ENCODE measurements at places on chromosomes 6 and 20.

GRCh38 chr20:10609770-10610169 lies 64.0 kb downstream of the JAG1 start:
- DNase-seq: no peak

DNA sequence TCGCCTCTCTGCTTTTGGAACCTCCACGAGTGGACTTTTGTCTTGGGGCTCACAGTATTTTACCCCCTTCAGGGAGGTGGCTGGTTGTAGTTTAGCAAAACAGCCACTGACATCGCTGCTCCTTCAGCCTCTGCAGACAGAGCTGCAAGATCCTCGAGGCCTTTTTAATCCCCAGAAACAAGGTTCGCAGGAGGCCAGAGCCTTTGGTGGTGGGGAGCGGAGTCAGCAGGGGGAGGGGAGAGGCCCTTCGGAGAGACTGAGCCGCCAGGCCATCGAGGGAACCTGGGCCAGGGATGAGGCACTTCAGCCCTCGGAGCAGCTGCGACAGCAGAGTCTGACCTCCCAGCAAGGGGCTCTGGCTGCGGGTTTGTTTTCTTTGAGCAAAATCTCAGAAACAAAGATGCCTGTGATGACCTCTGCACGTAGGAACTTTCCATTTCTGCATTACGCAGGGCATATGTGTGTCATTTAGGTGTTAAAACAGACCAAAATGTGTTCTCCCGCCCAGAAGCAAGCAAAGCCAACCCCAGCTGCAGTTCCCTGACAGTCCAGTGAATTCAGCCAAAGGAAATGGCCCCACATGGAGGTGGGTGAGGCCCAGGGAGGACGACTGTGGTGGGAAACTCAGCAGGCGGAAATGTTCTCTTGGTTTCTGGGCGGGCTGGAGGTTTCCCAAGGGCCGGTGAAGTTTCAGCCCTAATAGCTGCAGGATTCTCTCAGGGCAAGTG lies 171.2 kb upstream of the SULF2 start:
- DNase-seq: no peak

DNA sequence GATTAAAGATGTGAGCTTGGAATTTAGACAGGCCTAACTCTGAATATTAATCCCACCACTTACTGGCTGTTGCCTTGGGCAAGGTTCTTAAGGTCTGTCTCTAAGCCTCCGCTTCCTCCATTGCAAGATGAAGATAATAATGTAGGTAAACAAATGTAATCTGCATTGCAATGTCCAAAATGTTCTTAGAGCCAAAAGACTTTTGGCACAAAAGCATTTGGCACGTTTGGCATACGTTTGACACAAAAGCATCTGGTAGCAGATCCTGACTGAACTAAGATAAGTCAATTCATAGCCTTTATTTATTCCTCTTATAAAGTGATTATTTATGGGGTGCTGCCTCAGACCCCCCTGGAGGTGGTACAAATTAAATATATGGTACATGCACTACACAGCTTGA lies 229.9 kb upstream of the STXBP5 start:
- no peak for DNase-seq

GRCh38 chr6:55014321-55015088 lies 159.8 kb upstream of the HCRTR2 start:
- DNase-seq: no peak

GRCh38 chr20:39623584-39624234 lies 661.6 kb downstream of the DHX35 start:
- no peak for DNase-seq

- no peak for DNase-seq
Measured at GRCh38 chr6:33983109-33983716, 162.7 kb downstream of the GRM4 start.

DNA sequence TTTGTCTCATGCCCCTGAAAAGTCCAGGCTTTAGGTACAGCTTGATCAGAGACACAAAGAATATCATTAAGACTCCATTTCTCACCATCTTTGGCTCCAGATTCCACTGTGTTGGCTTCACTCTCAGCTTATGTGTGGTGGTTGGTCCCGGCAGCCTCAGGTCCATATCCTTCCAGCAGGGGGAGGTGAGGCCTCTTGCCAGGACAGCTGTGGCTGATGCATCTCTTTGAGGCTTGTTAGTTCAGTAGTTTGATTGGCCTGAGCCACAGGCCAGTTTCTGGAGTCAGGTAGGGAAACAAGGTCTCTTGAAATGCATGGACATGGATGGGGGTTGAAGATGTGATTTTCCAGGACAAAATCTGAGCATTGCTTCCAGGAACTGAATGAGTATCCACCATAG lies 62.4 kb downstream of the JAG1 start:
- no peak for DNase-seq

DNA sequence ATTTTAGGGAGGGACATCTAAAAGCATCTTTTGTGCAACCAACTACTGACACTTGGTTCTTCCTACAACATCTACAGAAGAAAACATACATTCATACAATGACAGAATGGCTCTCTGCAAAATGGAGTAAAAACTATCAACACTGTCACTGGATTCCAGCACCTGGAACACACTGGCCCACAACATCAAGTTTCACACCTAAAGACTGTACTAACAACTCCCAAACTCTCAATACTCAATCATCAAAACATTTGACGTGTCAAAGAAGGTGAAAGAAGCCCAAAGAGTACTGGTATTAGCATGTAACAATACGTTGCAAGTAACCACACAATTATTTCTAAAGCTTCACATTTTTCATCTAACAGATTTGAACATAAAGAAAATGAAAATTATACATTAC lies 2.1 kb downstream of the CPNE1 start:
- no peak for DNase-seq

DNA sequence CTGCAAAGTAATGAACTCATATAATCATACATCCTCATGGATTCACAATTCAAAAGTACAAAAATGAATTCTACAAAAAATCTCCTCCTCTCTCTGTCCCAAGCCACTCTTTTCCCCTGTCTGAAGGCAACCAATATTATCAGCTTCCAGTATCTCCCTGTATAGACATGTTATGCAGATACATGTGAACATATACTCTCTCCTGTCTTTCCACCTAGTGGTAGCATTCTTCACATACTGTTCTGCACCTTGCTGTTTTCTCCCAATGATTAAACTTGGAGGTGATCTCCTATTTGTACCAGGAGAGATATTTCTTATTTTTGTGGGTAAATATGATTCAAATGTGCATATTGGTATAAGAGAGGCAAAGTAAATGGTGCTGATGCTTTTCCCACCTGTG lies 416.4 kb downstream of the EPM2A start:
- no peak for DNase-seq

- DNase-seq: no peak
Measured at GRCh38 chr6:133460101-133460500, 218.9 kb downstream of the EYA4 start.

- no peak for DNase-seq
Measured at GRCh38 chr20:60123096-60123495, 164.9 kb downstream of the CDH26 start.

- DNase-seq: no peak
Measured at GRCh38 chr20:36219671-36220220, 16.5 kb upstream of the AAR2 start.

DNA sequence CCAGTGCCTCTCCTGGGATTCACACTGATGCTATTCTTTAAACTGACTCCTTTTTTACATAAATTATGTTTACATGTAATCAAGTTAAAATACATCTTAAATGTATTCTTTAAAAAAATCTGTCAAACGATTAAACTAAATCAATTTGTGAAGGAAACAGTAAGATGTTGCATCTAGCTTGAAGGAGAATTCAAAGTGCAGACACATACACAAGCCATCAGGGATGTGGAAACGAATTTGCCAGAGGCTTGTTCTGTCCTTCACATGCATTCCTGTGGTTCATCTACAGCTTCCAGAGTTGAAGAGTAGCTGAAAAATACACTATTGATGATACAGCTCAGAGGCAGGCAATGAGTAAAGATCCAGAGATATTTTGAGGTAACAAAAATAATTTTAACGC lies 7.3 kb upstream of the BPIFB3 start:
- no peak for DNase-seq

- no peak for DNase-seq
Measured at GRCh38 chr20:52766645-52767435, 205.3 kb upstream of the TSHZ2 start.

- no peak for DNase-seq
Measured at GRCh38 chr6:47603995-47604394, 94.4 kb upstream of the ADGRF4 start.

DNA sequence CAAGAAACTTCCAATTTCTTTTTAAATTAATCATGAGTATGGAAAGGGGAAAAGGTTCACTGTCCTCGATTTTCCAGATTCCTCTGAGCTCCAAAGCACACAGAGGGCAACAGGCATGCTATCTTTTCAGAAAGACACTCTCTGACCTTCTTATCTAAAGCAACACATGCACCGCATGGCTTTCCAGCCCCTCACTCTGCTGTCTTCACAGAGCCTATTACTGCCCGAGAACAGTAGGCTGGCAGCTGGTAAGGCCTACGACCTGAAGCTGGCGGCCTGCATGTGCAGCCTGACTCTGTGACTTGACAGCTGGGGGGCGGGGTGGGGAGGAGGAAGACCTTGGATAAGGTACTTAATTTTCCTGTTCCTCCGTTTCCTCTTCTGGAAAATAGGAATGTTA lies 86.3 kb downstream of the ELOVL4 start:
- DNase-seq: no peak

DNA sequence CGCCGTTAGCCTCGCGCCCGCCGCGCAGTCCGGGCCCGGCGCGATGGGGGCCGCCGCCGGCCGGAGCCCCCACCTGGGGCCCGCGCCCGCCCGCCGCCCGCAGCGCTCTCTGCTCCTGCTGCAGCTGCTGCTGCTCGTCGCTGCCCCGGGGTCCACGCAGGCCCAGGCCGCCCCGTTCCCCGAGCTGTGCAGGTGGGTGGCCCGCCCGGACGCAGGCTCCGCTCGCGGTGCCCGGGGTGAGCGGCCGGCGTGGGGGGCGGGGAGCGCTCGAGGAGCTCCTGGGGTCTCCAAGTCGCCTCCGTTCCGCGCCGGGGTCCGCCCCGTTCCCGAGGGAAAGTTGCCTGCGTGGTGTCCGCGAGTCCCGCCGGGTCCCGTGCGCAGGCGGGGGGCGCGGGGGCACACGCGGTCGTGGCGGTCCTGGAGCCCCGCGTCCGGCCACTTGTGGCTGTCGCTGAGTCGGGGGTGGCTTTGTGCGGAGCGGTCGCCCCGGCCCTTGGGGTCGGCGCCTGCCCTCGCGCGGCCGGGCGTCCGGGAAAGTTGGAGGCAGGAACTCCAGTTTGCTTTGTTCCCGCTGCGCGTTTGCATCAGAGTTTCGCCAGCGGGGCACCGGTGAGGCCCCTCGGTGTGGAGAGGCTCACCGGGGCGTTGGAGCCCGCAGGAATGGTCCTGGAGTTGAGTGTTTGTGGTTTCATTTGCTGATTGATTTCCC lies 476 bp downstream of the IGF2R start:
- no peak for DNase-seq

DNA sequence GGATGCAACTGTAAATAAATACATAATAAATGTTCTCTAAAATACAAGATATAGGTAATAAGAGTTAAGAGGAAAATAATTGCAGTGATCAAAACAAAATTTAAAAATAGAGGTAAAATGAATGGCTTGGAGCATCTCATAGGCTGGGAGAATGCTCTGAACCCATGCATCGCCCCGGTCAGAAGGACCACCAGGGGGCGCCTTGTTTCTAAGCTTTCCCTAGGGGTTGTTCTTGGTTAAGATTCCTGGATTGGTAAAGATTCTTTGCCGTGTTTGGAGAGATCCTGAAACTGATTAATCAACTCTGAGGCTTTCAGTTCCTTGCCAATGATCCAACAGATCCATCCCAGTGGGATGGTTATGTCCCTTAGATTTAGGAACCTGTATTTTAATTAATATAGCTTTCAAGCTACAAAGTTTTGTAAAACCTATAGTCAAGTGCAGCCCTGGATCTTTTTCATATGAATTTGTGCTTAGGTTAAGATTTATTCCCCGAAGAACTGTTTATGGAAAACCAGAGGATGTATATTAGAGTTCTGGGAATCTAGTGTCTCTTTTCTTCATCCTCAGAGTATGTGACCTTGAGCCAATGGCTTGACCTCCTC lies 45.3 kb upstream of the PRELID3B start:
- DNase-seq: peak; percentile 25

- DNase-seq: no peak
Measured at GRCh38 chr6:134686071-134686470, 263.8 kb downstream of the ALDH8A1 start.

GRCh38 chr20:62822788-62823651 lies 6.2 kb downstream of the COL9A3 start:
- peak; percentile 64 for DNase-seq

DNA sequence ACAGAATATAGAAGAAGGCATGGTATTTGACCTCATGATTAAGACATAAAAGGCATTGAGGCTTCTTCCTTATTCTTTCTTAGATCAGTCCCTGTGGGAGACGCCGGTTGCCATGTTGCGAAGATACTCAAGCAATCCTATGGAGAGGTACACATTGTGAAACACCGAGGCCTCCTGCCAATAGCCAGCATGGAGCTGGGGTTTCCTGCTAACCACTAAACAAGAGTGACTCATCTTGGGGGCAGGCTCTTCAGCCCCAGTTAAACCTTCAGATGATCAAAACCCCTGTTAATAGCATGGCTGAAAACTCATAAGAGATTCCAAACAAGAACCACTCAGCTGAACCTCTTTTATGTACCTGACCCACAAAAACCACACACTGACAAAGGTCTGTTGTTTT lies 478.8 kb downstream of the CD83 start:
- no peak for DNase-seq

GRCh38 chr20:13006825-13007224 lies 1.9 kb upstream of the SPTLC3 start:
- DNase-seq: no peak

GRCh38 chr6:30102970-30103871 lies 9.7 kb downstream of the TRIM31 start:
- peak; percentile 74 for DNase-seq

DNA sequence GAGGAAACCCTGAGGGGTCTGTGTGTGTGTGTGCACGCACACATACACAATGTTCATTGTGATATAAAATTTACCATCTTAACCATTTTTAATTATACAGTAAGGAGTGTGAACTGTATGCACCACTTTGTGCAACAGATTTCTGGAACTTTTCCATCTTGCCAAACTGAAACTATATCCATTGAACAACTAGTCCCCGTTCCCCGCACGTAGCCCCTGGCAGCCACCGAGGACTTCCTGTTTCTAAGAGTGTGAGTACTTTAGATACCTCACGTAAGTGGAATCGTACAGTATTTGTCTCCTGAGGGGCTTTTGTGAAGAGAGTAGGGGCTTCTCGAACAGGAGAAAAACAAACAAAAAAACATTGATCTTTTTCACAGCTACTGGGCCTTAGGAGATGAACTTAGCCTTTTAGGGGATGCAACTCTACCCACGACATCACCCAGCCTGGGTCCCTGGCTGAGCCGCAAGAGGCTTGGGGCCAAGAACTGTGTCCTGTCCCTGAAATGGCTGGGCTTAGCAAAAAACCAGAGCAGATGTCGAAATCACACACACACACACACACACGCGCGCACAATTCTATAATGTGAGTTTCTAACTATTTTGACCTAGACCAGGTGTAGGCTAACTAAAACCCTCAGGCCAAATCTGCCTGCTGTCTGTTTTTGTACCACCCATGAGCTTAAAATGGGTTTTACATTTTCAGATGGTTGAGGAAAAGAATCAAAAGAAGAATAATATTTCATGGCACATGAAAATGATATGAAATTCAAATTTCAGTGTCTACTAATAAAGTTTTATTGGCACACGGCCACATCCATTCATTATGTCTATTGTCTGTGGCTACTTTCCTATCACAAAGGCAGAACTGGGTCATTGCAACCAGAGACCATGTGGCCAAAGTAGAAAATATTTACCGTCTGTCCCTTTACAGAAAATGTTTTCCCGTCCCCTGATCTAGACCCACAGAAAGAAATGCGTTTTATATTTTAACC lies 144.2 kb downstream of the EYA2 start:
- no peak for DNase-seq

GRCh38 chr6:40504274-40504673 lies 82.9 kb downstream of the LRFN2 start:
- no peak for DNase-seq
